ENCODE measurements at places on chromosomes 6 and 20.
A peak's percentile ranks its signal among the peaks of the same experiment; 100 is the strongest.

DNA sequence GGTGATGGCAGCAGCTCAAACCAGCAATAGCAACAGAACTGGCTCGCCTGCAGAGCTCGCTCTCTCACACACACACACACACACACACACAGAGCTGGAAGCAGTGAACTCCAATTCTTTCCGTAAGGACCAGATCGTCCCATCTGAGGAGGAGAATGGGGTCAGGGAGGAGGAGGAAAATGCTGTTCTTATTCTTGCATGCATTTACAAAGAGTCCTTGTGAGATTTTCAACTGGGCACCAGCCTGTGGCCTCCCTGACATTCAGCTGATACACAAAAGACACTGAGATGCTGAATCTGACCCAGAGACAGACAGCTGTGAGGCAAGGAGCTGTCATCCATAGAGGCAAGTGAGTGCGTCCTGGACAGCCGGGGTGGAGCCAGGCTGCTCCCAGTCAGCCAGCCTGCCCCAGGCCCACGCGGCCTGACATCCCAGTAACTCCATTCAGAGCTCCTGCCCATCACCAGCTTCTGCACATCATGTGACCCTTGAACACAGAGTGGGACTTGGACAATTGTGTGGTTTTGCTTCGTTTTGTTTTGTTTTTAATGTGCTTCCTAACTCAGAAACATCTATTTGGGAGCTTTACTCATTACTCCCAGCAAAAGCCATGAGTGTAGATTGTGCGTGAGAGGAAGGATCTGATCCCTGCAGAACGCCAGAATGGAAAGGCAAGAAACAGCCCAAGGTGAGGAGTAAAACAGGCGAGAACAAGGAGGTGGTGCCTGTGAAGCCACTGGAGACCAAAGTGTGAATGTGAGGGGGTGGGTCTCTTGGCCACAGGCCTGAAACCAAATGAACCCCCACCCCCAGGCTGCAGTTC lies 2.1 kb downstream of the SERPINB9 start:
- DNase-seq = no peak

DNA sequence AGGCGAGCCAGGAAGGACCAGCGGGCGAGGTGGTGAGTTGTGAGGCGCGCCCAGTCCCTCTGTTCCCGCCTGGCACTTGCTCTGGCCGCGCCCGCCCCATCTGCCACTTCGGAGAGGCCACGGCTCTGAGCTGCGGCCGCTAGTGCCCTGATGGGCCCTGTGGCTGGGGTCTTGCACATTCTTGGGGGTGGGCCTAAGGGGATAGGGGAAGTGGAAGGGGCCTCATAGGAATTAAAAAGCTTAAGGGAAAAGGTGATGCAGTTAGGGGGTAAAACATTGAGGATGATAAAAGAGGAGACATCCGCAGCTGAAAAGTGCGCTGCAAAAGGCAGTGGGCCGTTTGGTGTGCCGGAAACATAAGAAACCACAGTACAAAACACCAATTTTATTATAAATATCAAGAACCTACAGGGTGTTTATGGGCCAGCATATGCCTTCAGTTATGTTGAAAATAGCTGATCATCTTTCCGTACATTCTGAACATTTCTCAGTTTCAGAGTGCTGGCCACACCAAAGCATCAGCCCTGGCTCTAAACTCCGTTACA lies 1.1 kb upstream of the PSMB8 start:
- DNase-seq = no peak

DNA sequence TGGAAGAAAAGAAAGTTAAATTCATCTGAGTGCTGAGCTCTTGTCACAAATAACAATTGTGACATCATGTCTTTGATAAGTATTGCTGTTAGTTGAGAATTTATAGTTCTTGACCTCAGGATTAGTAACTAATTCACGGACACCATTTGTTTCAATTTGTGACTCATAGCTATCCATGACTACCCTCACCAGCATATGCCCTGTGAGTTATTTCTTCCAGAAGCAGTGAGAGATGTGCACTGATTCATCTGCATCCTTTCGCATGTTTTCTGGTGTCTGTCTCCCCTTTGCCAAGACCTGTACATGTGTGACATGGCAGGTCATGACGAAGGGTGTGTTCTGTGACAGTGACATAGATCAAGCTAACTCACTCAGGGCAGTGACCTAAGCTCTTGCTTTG lies 86.9 kb downstream of the SOBP start:
- no peak for DNase-seq

GRCh38 chr6:40817369-40817768 lies 221.7 kb downstream of the UNC5CL start:
- DNase-seq = no peak

GRCh38 chr20:1392693-1393506 lies at the start of gene FKBP1A:
Gene FKBP1A (minus strand): TSS chr20:1393054. CDS start chr20:1392998, 56 bp downstream.
- peak; percentile 94 for DNase-seq

DNA sequence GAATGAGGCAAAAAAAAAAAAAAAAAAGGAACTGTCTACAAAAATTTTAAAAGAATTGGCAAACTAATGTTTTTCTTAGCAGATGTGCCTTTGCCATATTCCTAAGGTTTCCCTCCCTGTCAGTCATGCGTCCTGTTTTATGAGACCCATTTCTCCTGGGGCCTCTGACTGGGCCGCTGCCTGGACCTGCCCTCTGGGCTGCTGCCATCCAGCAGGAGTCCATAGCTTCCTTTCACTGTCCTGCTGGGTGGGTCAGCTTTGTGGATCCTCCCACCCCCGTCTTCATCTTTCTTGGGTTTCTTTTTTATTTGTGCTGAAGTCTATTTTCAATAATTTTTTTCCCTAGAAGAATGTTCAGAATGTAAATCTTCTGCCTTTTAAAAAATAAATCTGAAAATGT lies 110.8 kb upstream of the SCP2D1 start:
- DNase-seq = no peak

DNA sequence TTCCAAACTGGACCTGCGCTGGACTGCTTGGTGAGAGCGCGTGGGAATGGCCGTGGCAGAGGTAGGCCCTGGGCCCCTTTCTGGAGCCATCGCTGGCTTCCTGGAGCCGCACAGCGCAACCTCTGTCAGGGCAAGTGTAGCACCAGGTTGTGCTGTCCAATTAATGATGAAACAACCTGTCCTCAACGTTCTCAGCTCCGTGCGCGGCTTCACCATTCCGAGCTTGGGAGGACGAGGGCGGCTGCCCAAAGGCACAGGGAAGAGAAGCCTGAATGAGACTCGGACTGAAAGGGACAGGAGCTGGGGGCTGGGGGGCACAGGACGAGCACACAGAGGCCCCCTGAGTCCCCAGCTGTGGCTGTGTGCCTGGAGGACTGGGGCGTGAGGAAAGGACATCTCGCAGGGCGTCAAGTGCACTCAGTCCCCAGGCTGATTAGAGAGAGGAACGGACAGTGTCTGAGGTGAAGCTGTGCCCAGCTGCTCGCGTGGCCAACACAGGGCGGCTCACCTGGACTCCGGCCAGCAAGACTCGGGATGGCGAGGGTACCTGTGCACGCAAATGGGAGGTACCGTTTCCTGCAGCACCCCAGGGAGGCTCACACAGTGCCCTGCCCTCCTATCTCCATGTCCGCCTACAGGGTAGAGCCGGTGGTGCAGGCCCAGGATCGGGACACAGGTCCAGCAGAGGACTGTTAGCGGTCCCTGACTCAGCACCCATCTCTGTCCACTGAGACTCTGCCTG lies 403.3 kb downstream of the TAF4 start:
- DNase-seq = peak; percentile 24

- DNase-seq = no peak
These were observed 21.2 kb downstream of the SYNDIG1 start for GRCh38 chr20:24490598-24490997.

- no peak for DNase-seq
These were observed 174.8 kb upstream of the RREB1 start for GRCh38 chr6:6932968-6933367.

GRCh38 chr6:117555882-117556498 lies 46.3 kb downstream of the GOPC start:
- DNase-seq = peak; percentile 25

- DNase-seq = no peak
These were observed 28.1 kb upstream of the PNPLA1 start for GRCh38 chr6:36241728-36242127.

- no peak for DNase-seq
These were observed 12.0 kb downstream of the TAB2 start for GRCh38 chr6:149329529-149329928.

GRCh38 chr6:129140526-129140925 lies 257.6 kb downstream of the LAMA2 start:
- DNase-seq = no peak

DNA sequence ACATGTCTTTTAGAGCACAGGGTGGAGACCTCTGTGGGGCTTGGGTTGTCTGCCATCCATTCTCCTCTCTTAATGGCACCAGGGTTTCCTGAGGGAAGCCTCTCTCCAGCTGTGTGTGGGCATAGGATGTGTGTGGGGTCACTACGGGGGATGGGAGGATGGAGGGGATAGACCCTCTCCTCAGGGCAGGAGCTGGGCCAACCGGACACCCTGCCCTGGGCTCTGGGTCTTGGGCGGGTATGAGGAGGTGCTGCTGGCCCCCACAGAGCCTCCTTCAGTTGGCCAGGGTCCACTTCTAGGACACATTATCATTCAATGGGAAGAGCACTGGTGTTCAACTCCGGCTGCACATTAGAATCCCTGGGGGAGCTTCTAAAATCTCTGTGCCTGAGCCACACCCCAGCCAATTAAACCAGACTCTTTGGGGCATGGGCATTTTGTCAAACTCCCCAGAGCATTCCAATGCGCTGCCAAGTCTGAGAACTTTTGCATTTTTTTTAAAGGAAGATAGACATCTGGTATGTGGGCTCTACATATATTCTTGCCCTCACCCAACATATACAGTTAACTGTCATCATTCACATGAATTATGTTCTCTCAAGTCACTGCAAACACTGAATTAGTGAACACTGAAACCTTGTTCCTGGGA lies 38.5 kb downstream of the TRAM2 start:
- DNase-seq = no peak

- no peak for DNase-seq
These were observed 143.6 kb downstream of the BMP7 start for GRCh38 chr20:57122536-57123489.

GRCh38 chr6:153511896-153512496 lies 380.9 kb upstream of the RGS17 start:
- peak; percentile 52 for DNase-seq

- DNase-seq = no peak
These were observed 54.3 kb downstream of the RWDD2A start for GRCh38 chr6:83247471-83247870.

DNA sequence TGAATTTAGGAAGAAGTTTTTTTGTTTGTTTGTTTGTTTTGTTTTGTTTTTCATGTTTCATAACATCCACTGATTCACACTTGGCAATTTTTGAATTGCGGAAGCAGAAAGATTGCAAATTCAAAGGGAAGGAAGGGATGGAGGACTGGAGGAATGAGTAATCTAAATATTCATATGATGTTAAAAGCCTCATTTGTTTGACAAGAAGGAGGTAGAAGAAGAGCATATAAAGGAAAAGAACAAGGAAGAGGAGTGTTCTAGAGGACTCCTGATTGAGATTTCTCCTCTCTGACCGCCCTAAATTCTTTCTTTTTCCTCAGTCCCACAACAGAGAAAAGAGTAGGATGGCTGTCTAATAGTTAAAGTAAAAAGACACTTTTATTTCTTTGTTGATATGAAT lies 88.5 kb downstream of the METTL24 start:
- no peak for DNase-seq

DNA sequence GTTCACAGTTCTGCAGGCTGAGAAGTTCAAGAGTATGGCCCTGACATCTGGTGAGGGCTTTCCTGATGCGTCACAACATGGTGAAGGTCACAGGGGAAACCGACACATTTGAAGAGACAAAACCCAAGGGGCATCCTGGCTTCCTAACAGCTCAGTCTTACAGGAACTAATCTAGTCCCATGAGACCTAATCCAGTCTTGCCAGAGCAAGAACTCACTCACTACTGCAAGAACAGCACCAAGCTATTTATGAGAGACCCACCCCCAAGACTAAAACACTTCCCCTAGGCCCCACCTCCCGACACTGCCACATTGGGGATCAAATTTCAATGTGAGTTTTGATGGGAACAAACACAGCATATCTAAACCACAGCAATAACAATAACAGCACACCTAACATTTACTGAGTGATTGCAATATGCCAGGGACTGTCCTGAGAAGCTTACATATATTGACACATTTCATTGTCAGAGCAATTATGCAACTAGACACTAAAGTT lies 46.6 kb downstream of the TPBG start:
- no peak for DNase-seq

GRCh38 chr6:130929036-130929678 lies 102.0 kb downstream of the SMLR1 start:
- no peak for DNase-seq

GRCh38 chr20:37261714-37262113 lies at the start of gene GHRH:
Gene GHRH (minus strand): TSS chr20:37261814. CDS start chr20:37256889, 4,925 bp downstream.
- DNase-seq = no peak

DNA sequence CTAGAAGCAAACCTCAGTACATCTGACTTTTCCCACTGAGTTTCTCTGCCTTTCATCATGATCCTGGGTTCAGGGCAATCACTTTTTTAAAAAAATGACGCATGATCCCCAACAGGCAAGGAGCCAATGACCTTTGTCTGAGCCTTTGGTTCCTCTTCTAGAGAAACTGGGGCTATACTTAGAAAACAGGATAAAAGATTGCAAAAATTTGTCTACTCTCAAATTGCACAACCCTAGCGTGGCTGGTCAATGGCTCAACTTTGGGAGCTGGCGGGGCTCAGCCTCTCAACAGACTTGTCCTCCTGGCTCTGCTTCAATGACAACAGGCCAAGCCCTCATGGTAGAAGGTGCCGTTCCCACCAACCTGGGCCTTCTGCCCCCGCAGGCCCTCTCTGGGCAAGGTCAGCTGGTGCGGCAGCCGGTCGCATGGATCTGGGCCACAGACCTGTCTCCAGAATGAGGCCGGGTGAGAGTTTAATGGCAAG lies 48.7 kb downstream of the PDYN start:
- DNase-seq = no peak

GRCh38 chr20:38369389-38369788 lies 23.1 kb downstream of the LBP start:
- peak; percentile 41 for DNase-seq

- no peak for DNase-seq
These were observed 42.5 kb upstream of the ARMC2 start for GRCh38 chr6:108805611-108806167.

DNA sequence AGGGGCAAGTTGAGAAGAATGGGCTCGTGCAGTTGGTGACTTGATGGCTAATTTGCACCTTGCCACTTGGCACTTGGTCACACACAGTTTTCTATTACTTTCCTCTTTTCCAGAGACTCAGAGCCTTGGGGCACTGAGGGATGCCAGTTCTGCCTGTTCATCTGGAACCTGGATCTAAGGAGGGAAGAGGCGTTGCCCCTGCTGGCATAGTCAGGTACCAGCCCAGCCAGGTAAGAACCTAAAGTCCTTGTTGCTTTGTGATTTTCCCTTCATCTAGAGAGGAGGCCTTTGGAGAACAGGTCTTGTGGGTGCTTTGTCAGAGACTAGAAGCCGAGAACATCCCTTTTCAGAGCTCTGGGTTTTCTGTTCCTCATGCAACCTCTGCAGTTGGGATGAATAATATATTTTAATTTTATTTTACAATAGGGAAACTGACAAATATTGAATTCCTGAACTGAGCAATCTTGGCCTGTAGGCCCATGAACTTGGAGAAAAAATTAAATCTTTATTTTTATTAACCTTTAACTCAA lies 11.4 kb downstream of the SYTL3 start:
- no peak for DNase-seq

GRCh38 chr6:21586740-21587178 lies 6.8 kb upstream of the SOX4 start:
- no peak for DNase-seq

- DNase-seq = no peak
These were observed 68.0 kb downstream of the BMP7 start for GRCh38 chr20:57198132-57199072.

Measured in HEK293T (cell line).